ENCODE measurements at places on chromosomes 11 and 22. TPM values are rescaled to one million over a fixed set of nuclear protein-coding genes. Genes with fewer than 3 reads are reported as not detected.

The FAM83F gene
- total RNA-seq = 18.1 TPM

The ADORA2A gene
- total RNA-seq = 1.1 TPM

The C22orf31 gene
- total RNA-seq = not detected

The ANO5 gene
- total RNA-seq = under 0.01 TPM

The KCNK4 gene
- total RNA-seq = not detected

The CADM1 gene
- total RNA-seq = 4.1 TPM

The PDGFD gene
- 0.48 TPM for total RNA-seq

The SMIM35 gene
- not detected for total RNA-seq

The NPAS4 gene
- total RNA-seq = not detected

The KCTD21 gene
- total RNA-seq = 11.1 TPM

The INS gene
- total RNA-seq = not detected

The BMAL1 gene
- 20.2 TPM for total RNA-seq

The MAFF gene
- total RNA-seq = 65.5 TPM

The SPA17 gene
- 8.7 TPM for total RNA-seq

The OR56A1 gene
- not detected for total RNA-seq

The ARFGAP3 gene
- total RNA-seq = 81.8 TPM

The TBRG1 gene
- 34.7 TPM for total RNA-seq

All from tracheal epithelial cell (primary cell).